Naive thymus-derived CD4-positive, alpha-beta T cell (primary cell): ENCODE measurements at places on chromosomes 1 and 21.

GRCh38 chr1:85144351-85144750 is 56.5 kb downstream of the SYDE2 start:
- DNase-seq, result no peak

DNA sequence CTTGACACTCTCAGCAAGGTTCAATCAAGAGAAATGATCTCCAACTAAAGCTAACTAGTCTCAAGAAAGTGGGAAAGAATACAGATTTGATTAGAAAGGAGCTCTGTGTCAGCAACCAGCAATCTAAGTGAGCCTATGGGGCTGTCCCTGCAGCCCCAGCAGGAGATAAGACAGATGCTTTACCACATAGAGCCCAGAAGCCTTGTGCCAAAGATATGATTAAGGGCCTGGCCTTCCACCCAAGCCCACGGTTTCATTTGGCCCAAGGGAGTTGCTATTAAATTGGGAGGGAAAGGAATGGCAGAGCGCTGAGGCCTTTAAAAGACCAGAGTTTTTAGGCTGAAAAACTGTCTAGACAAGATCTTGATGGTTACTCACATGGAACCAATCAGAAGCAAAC is 74.8 kb downstream of the HLCS start:
- no peak for DNase-seq

DNA sequence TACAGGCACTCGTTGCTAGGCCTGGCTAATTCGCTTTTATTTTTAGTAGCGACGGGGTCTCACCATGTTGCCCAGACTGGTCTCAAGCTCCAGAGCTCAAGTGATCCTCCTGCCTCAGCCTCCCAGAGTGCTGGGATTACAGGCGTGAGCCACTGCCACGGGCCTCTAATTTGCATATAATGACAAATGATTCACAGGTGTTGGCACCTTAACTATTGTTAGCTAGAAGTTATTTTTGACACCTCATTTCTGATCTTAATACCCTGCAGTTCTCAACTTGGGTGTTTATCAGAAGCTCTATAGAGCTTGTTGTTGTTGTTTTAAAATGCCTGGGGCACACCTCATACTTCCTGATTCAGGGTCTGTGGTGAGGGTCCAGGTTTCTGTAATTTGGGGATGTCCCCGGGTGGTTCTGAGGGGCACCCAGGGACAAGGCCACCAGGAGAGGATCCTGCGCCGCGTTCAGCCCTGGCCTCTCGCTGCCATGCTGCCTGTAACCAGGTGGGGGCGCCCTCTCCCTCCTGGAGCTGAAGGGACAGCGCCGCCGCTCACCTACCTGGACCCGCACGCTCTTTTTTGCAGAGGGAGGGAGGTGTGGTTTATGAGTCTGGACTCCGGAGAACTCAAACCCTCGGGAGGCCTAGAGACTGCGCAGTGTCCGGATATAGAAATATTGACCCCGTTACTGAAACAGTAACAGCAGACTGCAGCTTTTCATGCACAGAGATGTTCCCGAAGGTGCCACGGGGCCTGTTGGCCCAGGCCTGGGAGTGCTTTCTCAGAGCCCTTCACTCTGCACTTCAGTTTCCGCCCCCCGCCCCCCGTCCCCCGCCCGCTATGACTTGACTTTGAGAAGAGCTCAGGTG is 23.0 kb upstream of the NEK2 start:
- DNase-seq, result peak; percentile 87

- no peak for DNase-seq
These were observed 142.1 kb upstream of the WNT4 start for GRCh38 chr1:22284906-22285548.

DNA sequence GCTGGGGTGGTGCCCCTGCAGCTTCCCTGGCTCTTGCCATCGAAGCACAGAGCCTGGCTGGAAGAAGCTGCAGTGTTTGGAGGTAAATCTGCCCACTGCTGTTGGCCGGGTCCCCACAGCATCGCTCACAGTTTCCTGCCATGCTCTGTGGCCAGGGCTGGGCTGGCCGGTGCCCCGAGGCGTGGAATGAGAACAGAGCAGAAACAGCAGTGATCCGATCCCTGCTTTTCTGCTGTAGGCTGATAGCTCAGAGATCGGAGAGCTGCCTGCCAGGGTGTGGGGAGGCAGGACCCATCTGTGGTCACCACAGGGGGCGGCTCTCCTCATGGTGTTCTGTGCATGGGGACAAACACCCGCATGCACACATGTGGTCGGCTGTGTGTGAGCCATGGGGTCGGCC is 11.5 kb downstream of the SLC45A1 start:
- no peak for DNase-seq

DNA sequence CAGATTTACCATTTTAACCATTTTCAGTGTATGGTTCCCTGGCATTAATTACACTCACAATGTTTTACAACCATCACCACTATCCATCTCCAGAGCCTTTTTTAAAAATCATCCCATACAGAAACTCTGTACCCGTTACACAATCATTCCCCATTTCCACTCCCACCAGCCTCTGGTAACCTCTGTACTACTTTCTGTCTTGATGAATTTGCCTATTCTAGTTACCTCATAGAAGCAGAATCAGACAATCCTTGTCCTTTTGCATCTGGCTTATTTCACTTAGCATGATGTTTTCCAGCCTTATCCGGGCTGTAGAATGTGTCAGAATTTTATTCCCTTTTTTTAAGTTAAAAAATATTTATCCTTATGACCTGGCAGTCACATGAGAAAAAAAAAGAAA is 33.0 kb downstream of the PGM1 start:
- no peak for DNase-seq

DNA sequence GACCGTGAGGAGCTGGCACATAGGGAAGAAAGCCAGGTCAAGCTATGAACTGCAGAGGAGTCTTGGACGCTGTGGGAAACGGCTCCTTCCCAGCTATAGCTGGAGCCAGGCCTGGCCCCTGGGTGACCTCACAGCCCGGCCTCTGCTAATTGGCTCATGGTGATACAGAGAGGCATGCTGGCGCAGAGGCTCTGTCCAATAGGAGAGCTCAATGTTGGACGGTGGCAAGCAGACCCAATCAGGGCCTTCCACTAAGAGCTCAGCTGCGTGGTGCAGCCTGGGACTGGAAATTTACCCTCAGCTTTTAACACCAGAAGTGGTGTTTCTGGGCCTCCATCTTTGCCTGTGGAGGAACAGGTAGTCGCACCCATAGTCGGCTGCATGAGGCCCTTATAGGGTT is 64.4 kb upstream of the GRHL3 start:
- DNase-seq, result no peak
